ENCODE measurements at places on chromosomes 5 and 9. TPM values are rescaled to one million over a fixed set of nuclear protein-coding genes. Genes with fewer than 3 reads are reported as not detected.

The CER1 gene
- total RNA-seq, result not detected

DNA sequence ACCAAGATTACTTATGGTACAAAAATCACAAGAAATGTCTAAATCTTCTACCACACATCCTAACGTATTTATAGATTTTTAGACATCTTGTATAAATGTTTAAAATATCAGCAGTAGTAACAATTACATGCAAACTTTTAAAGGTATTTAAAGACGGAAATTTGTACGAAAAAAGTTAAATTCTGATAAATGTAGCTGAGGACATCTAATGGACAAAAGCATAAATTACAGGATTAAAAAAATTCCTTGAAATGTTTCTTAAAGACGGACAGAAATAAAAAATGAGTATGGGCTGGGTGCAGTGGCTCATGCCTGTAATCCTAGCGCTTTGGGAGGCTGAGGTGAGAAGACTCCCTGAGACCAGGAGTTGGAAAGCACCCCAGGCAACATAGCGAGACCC, 15.8 kb downstream of the ERCC8 start:
- no peak for DNase-seq
- no peaks in the 10 kb centered on the region for H3K4me1 ChIP-seq
- peaks cover 4% of the 10 kb centered on the region for H3K36me3 ChIP-seq
- H3K27ac ChIP-seq, result no peak overlapping the region
- no peak overlapping the region for H3K4me3 ChIP-seq

DNA sequence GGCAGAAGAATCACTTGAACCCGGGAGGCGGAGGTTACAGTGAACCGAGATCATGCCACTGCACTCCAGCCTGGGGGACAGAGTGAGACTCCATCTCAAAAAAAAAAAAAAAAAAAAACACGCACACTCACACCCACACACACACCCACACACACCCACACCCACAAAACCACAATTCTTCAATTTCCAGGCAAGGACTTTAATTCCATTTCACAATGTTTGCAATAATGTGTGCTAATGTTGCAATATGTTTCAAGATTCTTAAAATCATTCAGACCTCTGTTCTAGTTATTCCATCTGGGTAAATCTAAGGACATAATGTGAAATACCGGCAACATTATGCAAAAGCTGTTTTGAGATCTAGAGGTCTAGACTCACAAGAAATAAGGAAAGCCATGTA, 28.3 kb downstream of the CCDC69 start:
- H3K36me3 ChIP-seq, result peaks cover 2% of the 10 kb centered on the region
- DNase-seq, result no peak
- no peak overlapping the region for H3K27ac ChIP-seq
- H3K4me3 ChIP-seq, result no peak overlapping the region
- peaks cover 18% of the 10 kb centered on the region for H3K4me1 ChIP-seq

The GRAMD2B gene
- 10.4 TPM for total RNA-seq

DNA sequence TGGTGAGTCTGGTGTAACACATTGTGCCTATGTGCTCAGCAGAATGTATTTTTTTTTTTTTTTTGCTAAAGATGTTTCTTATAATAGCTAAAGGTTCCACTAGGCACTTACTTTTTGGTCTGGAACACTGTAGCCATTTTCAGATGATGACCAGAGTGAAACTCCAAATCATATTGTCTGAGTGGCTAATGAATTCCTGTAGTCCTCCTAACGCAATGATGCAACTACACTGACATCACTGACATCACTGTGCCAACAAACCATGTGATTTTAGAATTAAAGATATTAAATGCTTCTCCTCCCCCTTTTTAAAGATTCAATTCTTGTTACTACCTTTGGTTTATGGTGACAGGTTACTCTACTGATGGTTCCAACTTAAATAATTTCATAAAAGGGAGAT, 28.8 kb downstream of the JAKMIP2 start:
- no peak overlapping the region for H3K27ac ChIP-seq
- no peaks in the 10 kb centered on the region for H3K36me3 ChIP-seq
- no peaks in the 10 kb centered on the region for H3K27me3 ChIP-seq
- no peak for DNase-seq
- H3K4me3 ChIP-seq, result no peak overlapping the region

The SLC34A1 gene
- not detected for total RNA-seq

The ZNF618 gene
- total RNA-seq, result 0.57 TPM

GRCh38 chr9:71518045-71518827, 250.1 kb downstream of the CEMIP2 start:
- H3K27ac ChIP-seq, result no peak overlapping the region
- no peaks in the 10 kb centered on the region for H3K27me3 ChIP-seq
- DNase-seq, result no peak

DNA sequence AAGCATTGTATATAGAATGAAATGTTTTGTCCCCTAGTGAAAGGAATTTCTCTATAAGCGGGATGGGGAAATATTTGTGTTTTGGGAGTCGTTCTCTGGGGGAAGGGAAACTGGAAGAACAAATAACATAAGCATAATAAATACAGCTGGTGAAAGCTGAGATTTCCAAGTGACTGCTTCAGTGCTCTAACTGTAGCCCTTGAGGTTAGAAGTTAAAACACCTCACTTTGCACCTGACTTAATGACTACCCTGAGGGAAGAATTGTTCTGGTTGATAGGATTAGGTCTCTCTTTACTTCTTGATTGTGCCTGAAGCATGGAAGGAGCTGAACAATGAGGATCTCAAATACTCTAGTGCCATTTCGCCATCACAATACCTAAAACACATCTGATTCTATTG, 307.4 kb downstream of the MAN2A1 start:
- H3K27ac ChIP-seq, result no peak overlapping the region
- no peaks in the 10 kb centered on the region for H3K4me1 ChIP-seq
- H3K36me3 ChIP-seq, result no peaks in the 10 kb centered on the region
- no peaks in the 10 kb centered on the region for H3K27me3 ChIP-seq
- no peak overlapping the region for H3K4me3 ChIP-seq
- no peak for DNase-seq

- DNase-seq, result no peak
- no peaks in the 10 kb centered on the region for H3K4me1 ChIP-seq
- H3K4me3 ChIP-seq, result no peak overlapping the region
- no peaks in the 10 kb centered on the region for H3K36me3 ChIP-seq
- H3K27ac ChIP-seq, result no peak overlapping the region
Measured at GRCh38 chr9:134425401-134425800, 99.1 kb downstream of the RXRA start.
